Gastroesophageal sphincter (tissue), 4 donors: ENCODE measurements at places on chromosomes 13 and 19.

DNA sequence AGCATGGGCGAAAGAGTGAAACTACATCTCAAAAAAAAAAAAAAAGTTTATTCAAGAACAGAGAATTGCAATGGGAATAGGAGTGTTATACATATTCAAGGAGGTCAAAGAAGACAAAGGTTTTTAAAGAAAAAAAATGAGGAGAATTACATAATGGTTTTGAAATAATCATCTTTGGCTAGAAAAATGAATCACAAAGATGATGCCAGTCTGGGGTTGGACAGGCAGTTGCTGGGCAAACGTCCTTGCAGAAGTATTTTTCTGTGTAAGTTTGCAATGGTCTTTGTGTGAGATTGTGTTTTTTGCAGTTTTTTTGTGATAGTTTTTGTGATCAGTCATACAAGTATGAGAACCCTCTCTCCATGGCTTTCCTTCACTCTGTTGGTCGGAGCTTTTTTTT is 23.7 kb downstream of the LYPD3 start:
- no peak for ATAC-seq

GRCh38 chr13:111897178-111897845 is 169.6 kb upstream of the SOX1 start:
- ATAC-seq: no peak

- ATAC-seq: no peak
Observed at GRCh38 chr13:49539313-49539712, 43.6 kb downstream of the PHF11 start.

DNA sequence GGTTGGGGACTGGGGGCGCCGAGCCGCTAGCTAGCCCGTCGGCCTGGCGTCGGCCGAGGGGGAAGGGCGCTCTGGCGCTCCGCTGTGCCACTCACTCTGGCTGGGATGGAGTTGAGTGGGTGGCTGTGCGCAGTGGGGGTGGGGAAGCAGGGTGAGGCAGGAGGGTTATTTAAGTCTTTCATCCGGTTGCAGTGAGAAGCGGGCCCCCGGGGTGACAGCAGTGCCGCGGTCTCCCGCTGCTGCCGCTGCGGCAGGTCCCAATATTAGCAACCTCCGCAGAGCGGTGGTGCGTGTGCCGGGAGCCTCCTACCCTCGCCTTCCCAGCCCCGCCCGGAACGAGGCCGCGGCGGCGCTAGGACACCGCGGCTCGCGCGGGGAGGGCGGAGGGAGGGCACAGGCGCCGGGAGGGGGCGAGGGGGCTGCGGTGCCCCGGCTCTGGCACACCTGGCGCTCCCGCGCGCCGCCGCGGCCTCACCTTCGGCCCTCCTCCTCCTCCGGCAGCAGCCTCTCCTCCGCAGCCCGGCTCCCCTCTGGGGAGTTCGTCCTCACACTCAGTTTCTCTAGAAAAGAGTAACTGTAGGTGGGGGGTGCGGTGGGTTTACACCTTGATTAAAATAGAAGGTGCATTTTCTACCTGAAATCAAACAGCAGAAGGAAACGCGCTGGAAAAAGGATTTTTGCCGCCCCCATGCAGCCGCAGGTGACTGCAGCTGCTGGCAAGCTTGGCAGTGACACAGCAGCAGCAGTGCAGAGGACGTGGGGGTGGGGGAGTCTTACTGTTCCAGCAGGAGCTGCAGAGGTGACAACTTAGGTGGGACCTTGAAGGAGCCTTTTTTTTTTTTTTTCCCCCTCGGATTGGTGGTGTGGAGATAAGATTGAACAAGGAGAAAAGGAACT is 4.5 kb downstream of the FGF9 start:
- ATAC-seq: no peak

DNA sequence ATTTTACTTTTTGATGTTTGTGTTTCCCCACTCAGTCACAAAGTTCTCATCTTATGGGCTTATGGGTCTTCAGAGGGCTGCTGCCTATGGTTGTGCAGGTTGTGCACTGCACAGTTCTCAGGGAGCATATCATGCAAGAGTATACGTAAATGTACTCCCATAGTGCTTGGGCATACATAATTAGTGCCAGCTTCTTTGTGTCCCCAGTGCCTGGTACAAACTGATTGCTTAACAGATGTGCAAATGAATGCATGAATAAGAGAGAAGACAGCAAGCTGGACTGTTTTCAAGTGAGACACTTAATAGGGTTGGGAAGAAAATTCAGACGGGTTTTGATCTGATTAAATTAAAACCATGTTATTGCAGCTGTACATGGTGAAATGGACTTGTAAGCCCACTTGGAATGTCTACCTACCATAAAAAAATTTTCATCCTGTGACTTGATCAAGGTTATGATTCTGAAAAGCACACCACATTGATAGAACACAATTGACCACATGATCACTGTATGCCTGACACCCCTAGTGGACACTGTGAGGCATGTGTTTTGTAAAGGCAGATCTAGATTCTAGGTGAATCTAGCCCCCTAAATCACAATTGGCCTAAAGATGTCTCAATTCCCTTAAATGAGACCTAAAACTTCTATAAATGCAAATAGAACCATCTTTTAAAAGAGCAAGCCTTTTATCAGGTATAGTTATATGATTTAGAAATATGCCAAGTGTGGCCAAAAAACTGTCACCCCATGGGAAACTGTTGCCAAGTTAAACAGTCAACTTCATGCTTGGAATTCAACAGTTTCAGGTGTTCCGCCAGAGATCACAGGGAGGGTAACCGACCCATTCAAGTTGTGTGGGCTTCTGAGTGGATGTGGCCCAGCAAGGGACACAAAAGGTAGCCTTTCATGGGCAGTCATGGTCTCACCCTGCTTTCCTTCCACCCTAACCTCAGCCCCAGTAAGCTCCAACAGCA is 27.9 kb downstream of the FAM124A start:
- ATAC-seq: no peak

DNA sequence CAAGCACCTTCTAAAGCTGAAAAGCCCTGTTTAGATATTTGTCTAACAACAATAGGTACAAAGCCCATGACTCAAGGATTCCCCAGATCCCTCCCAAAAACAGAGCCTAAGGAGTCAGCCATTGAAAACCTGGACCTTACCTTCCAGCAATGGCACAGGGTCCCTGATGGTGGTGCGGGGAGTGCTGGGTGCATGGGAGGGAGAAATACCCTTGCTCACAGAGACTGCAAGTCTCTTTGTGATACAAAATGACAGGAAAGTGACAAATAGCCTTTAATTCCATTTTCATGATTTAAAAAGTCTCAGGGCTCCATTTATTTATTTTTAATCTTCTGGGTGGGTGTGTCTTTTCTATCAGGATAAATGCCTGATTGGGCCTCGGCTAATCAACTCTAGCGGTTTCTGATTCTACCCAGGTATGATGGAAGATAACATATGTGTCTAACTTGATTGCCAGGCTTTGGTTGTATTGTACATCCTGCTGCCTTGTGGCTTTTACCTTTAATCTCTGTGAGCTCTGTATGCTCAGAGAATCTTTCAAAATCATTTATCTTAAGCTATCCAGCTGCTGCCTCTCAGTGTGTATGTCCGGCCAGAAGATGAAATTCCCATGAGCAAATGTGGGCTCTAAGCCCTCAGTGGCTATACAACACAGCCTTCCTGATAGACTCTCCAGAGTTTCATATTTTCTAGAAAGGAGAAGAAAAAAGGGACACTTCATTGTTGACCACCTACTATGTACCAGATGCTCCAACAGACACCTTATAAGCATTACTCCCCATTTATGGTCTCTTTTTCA is 54.6 kb upstream of the FAM124A start:
- no peak for ATAC-seq

- ATAC-seq: no peak
Observed at GRCh38 chr19:57583104-57583520, 833 bp upstream of the ZIK1 start.

- no peak for ATAC-seq
Observed at GRCh38 chr13:102589301-102589822, 7.4 kb upstream of the TPP2 start.

DNA sequence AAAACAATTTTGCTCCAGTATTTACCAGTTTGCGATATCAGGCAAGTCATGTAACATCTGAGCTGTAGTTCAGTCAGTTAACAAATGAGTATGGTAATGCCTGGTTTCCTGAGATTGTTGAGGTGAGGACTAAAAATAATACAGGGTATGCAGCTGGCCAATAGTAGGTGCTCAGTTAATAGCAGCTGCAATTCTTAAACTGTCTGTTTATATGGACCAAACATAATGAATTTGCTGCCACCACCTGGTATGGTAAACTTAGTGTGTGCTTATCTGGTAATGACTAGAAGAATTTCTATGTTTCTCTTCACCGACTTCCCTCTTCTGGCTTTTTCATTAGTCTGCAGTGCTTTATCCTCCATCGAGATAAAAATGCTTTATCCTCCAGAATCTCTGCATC is 9.1 kb downstream of the ZMYM2 start:
- ATAC-seq: no peak

DNA sequence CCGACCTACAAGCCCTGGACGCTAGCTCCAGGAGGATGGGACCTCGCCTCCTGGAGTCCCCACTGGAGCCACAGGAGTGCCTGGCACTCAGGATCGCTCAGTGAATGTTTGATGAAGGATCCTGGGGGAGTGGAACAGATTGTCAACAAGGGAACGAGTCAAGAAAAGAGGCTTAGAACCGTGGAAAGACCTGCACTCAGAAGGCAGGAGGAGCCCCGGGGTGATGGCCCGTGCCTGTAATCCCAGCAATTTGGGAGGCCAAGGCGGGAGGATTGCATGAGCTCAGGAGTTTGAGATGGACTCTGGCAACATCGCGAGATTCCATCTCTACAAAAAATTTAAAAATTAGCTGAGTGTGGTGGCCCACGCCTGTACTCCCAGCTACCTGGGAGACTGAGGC is 38.9 kb downstream of the ATP12A start:
- ATAC-seq: no peak
